ENCODE measurements at places on chromosomes 11 and 22.

DNA sequence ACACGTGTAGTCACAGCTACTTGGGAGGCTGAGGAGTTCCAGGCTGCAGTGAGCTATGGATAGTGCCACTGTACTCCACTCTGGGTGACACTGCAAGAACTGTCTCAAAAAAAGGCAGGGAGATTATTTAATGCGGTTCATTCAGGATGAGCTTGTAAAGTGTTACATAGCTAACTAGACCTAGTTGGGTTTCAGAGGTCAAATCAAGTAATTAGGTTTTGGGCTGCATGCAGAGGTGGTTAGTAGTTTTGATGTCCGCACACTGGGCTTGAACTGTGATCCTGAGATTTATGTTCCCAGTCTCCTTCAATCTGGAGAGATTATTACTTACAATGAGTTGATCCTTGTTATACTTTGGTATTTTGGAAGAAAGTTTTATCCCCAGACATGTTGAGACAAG, 2.1 kb upstream of the RBM4 start:
- no peak for DNase-seq

DNA sequence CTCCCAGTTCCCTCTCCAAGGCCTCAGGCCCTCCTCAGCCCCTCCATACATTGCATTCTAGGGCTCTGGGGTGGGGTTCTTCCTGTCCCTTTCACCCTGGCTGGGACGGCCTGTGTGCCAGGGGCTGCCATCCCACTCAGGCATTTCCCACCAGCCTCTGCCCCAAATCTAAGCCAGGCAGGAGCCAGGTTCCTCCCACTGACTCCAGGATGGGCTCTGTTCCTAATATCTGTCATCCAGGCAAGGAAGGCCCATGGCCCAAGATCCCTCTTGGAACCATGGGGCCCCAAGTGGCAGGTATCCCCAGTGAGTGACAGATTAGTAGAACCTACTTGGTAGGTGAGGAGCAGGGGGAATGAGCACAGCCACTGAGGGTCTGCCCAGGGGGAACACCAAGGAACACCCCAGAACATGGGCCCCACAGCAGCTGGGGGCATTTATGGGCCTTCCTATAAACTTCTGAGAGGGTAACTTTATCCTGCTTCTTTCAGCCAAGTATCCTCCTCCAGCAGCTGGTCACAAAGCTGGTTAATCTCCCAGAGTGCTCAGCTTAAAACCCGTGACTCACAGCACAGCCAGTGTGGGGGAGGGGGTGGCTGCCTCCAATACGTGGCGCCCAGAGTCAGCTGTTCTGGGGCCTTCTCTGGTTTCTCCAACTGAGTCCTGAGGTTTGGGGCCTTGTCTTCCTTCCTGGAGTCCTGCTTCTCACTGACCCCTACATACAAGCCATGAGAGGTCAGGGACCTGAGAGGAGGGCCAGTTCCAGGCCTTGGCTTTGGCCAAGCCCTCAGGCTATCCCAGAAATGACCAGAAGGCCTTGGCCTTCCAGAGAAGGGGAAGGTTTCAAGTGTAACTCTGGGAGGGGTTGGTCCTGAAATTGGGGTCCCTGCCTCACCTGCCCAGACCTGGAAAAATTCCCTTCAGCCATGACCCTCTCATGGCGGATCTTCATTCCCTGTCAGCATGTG, 19.9 kb upstream of the MYOD1 start:
- no peak for DNase-seq

- DNase-seq, result no peak
These were observed 18.3 kb downstream of the JAML start for GRCh38 chr11:118206391-118207031.

- DNase-seq, result no peak
These were observed 11.7 kb upstream of the MPEG1 start for GRCh38 chr11:59224351-59224928.

DNA sequence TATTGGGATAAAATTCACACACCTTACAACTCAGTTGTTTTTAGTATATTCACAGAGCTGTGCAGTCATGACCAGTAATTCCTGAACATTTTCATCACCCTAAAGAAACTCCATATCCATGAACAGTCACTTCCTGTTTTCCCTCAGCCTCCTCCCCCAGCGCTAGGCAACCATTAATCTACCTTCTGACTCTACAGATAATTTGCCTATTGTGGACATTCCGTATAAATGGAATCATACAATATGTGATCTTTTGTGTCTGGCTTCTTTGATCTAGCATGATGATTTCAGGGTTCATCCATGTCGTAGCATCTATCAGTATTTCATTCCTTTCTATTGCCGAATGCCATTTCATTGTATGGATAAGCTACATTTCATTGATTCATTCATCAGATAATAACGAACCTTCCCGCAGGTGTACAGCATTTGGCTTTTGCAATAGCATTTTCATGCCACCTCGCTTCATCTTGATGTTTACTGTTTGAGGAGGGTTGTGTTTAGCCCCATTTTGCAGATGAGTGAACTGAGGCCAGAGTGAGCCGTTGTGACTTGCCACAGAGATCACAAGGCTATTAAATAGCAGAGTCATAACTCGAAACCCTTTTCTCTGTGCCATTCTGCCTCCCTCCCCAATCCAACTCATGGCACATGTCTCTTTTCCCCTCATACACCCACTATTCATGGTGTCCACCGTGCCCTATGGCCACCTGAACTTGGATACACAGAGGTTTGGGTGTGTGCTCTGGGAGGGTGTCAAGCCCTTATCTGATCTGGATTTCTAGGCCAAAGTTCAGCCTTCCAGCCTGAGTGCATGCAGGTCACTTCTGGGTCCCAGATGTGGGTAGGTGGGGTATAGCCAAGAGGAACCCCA, 11.1 kb upstream of the MYH9 start:
- DNase-seq, result peak; percentile 2

- no peak for DNase-seq
These were observed 42.8 kb downstream of the ETS1 start for GRCh38 chr11:128544471-128545051.

GRCh38 chr11:127733552-127733951, 733.0 kb upstream of the KIRREL3 start:
- no peak for DNase-seq

GRCh38 chr11:13104619-13105236, 95.6 kb downstream of the RASSF10 start:
- no peak for DNase-seq

DNA sequence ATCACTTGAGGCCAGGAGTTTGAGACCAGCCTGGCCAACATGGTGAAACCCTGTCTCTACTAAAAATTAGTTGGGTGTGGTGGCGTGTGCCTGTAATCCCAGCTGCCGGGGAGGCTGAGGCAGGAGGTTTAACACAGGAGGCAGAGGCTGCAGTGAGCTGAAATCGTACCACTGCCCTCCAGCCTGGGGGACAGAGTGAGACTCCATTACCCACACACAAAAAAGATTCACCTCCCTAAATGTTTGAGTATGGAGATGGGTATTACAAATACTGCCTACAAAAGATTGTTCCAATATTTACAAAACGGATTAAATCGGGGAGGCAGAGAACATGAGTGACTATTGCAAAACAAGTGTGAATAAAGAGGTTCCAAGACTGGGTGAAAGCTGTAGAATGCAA, 98.3 kb downstream of the PICALM start:
- no peak for DNase-seq

DNA sequence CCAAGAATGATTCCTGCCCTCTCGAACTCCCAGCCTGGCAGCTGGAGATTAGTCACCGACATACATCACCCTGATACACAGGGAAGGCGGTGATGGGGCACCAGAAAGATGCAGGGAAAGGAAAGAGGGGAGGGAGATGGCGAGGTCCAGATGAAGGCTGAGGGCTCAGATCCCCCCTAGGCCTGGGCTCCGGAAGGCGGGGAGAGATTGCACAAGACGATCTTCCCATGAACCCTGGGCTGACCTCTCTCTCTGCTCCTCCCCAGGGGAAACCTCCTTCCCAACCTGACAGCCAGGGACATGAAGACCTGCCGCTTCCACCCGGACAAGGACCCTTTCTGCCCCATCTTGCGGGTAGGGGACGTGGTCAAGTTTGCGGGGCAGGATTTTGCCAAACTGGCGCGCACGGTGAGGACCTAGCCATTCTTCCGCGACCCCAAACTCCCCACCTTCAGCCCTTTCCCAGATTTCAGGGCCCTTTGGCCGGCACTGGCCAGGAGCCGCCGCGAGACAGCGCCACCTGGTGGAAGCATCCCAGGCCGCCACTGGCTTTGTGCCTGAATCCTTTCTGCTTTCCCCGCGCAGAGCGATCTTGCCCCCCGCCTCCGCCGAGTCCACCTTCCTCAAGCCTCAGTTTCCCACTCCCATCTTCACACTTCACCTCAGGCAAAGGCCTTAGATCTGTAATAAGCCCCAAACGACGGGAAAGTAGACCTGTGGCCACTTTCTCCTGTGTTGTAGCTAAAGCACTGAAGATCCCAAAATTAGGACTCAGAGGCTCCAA, 11.5 kb downstream of the P2RX3 start:
- DNase-seq, result peak; percentile 63

GRCh38 chr22:18154821-18155390, 4.9 kb downstream of the USP18 start:
- DNase-seq, result no peak

DNA sequence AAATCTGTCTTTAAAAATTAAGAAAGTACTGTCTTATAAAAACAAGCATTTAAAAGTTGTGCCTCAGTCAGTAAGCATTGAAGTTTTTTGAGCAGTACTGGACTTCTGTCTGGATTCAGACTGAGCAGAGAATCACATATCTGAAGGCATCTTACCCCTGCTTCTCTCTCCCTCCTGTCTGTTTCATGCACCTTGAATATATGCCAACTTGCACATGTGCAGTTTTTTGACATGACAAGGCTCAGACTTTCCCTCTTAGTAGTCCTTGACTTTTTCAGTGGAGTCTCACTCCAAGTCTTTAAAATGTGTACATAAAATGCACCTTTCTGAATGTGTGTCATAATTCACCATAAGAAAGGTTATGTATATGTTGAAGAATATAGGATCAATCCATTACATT, 19.8 kb downstream of the SPECC1L start:
- DNase-seq, result peak; percentile 46

DNA sequence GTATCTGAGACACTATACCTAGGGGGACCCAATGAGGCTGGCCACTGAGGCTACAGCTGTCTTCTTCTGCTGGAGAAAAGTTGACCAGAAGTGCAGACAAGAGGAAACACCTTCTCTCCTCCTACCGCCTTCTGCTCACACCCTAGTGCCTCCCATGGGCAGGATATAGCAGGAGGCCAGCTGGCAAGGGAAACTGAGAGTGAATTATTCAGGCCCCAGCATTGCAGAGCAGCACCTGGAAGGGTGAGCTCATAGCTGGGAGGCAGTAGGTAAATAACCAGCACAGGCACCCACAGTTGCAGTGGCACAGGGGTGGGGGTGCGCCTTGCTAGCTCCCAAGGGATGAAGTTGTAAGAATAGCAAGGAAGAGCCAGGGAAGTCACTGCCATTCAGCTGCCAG, 267.4 kb upstream of the NCAM1 start:
- no peak for DNase-seq

DNA sequence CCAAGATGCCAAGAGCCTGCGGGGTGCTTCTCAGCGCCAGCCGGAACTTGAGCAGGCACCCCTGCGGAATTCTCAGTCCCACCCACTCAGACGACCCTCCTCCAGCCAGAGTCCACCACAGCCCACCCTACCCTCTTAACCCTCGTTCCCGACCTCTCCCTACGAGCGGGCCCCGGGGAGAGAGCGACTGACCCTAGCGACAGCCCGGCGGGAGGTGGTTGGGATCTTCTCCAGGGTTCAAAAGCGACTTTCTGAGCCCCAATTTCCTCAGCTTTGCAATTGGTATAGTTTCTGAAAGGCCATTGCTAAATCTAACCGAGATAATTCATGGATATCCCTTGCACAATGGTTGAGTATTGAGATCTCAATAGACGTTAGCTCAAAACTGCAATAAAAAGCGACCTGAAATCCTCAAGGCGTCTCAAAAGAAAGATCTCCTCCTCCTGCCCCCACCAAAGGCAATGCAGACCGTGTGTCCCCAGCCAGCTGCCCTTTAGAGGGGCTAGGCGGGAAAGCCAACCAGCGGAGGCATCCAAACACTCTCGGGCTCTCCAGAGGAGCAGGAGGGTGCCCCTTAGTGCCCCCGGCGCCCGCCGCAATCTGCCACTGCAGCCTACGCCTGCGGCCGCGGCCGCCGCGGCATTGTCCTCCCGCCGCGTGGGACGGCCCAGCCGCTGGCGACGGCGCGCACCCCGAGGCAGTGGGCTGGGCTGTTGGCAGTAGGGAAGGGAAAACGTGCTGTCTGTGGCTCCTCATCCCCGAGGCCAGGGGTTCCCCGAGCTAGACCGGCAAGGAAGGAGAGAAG, 1.5 kb upstream of the SLC6A5 start:
- DNase-seq, result no peak

DNA sequence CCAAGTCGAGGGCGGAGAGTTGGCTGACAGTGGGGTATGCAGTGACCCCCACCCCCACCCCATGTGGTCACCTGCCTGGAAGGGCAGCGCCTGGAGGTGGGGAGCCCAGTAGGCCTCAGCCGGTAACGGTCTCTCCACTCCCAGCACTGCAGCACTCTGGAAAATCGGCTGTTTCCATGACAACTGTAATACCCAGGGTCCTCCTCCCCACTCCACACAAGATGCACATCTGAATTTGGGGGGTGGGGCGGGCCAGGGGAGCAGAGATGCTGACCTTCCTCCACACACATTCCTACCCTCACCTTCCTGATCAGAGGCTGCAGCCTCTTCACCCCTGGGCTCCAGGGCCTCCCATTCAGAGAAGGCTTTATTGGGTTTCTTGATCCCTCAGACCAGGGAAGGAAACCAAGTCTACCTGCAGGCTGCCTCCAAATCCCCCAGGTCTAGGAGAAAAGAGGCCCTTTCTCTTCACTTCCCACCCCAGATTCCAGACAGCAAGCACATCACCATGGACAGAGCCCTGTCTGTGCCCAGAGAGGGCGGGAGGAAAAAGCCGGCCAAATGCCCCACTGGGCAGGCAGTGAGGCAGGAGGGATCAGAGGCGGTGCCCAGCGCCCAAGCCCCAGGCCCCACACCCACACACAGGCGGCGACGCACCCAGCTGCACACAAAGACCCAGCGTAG, 46.5 kb downstream of the SLC22A12 start:
- no peak for DNase-seq

- DNase-seq, result no peak
These were observed 20.6 kb upstream of the TLCD5 start for GRCh38 chr11:120304526-120304925.

- DNase-seq, result no peak
These were observed 133.4 kb downstream of the DBX1 start for GRCh38 chr11:20026629-20027555.

Data from hematopoietic multipotent progenitor cell treated with erythropoietin and hydrocortisone succinate and interleukin-3 and kit ligand, for 15 days (in vitro differentiated cells).